ENCODE measurements at places on chromosomes 13 and 19.
A peak's percentile ranks its signal among the peaks of the same experiment; 100 is the strongest.

GRCh38 chr19:41734156-41734555 is 21.2 kb upstream of the CEACAM6 start:
- DNase-seq: no peak

GRCh38 chr13:74751739-74752138 is 617.5 kb upstream of the KLF12 start:
- DNase-seq: no peak

- DNase-seq: no peak
Observed at GRCh38 chr13:33369073-33369472, 83.5 kb upstream of the STARD13 start.

- no peak for DNase-seq
Observed at GRCh38 chr13:111390522-111391270, 70.3 kb downstream of the TEX29 start.

DNA sequence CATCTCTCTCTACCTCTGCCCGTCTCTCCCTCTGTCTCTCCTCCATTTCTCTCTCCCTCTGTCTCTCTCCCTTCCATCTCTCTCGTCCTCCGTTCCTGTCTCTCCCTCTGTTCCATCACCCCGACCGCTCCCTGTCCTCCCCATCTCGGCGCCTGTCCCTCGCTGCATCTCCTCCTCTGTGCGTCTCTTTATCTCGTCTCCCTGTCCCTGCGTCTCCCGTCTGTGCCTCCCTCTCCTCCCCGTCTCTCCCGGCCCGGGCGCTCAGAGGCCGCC is 4.6 kb downstream of the GRIN2D start:
- DNase-seq: no peak

DNA sequence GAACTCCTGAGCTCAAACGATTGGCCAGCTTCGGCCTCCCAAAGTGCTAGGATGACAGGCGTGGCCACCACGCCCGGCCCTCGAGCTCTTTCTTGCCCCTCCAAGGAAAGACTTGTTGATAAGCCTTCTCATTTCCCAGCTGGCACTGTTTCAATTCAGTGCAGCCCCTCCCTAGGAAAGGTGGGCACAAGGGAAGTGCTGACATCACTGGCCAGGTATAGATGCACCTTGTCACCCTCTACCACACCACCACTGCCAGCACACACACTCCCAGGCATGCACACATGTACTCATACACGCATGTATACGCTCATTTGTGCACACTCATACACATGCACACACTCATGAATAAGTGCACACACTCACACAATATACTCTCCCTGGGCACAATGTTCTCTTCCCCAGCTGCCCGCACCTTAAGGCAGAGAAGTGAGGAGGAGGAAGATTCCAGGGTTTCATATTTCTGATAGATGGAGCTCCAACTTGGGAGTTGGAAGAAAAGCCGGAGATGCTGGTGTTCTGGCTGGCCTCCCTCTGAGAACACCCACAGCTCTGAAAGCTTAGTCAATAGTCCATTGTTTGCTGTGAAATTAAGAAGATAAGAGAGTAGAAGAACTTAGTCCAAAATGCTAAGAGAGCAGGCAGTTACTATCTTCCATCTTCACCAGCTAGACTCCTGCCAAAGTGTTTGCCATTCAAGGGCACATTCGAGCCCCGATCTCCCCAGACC is 196.7 kb downstream of the FOXO1 start:
- DNase-seq: no peak

DNA sequence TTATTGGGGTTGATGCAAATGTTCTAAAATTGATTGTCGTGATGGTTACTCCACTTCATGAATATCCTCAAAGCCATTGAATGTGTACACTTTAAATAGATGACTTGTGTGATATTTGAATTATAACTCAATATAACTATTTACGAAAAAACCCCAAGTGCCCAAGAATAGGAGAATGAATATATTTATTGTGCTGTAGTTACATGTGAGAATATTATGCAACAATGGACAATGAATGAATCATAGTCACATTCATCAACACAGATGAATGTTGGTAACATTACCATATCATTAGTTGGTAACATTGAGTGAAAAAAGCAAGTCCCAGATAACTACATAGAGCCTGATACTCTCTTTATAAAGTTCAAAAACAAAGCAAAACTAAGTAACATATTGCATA is 127.8 kb upstream of the UBL3 start:
- DNase-seq: no peak

- peak; percentile 80 for DNase-seq
Observed at GRCh38 chr19:4139614-4140236, 13.7 kb upstream of the CREB3L3 start.

- DNase-seq: no peak
Observed at GRCh38 chr13:102726430-102726829, 31.6 kb upstream of the METTL21C start.

DNA sequence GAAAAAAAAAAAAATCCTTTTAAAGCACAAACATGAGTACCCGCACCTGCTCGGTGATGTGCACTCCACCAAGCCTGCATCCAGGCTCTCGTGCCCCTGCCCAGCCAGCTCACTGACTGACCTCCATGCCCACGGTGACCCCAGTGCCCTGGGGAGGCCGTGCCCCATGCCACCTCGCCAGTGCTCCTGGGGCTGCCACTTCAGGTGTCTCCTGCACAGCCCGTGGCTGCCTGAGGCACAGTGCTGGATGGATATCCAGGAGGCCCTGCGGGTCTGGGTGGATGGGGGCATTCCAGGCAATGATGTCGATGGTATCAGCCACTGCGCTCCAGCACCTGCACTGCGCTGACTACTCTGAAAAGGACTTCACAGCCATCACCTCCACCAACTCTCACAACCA is 9.0 kb downstream of the PPP6R1 start:
- no peak for DNase-seq

DNA sequence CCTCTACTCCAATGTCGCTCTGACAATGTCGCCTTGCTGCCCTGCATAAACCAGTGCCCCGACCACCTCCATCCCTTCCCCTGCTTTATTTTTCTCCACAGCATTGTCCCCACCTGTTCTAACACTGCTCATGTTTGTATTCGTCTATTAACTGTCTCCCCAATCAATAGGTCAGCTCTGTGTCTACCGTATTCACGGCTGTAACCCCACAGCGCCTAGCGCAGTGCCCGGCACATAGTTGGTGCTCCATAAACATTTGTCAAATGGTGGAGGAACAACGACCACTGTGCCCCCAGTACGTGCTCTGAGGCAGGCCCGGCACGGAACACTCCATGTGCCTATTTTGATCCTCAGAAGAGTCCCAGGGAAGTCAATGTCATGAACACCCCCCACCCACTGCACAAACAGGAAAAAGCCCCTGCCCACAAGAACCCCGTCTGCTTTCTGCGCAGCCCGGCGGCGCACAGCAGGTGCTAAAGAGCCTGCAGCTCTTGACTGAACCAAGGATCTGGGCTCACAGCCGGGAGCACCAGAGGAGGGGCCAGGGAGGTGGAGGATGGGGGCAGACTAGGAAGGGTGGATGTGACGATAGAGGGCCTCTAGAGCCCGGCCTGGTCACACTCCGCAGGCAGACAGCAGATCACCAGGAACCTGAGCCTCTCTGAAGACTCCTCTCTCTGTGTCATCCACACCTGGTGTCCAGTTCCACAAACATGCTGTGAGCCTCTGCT is 1.8 kb upstream of the CEACAM16 start:
- no peak for DNase-seq

- DNase-seq: no peak
Observed at GRCh38 chr13:33322543-33322809, 36.9 kb upstream of the STARD13 start.

DNA sequence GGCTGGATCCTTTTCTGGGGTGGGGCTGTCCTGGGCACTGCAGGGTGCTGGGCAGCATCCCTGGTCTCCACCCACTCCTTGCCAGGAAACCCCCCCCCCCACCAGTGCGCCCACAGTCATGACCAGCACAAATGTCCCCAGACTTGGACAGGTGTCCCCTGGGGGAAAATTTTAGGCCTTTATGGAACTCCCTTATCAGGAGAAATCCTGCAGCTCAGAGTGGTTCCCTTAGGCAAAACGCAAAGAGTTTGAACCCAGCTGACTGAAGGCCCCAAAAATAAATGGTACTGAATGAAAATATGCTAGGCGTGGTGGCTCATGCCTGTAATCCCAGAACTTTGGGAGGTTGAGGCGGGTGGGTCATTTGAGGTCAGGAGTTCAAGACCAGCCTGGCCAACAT is 51.8 kb downstream of the GADD45B start:
- DNase-seq: no peak

DNA sequence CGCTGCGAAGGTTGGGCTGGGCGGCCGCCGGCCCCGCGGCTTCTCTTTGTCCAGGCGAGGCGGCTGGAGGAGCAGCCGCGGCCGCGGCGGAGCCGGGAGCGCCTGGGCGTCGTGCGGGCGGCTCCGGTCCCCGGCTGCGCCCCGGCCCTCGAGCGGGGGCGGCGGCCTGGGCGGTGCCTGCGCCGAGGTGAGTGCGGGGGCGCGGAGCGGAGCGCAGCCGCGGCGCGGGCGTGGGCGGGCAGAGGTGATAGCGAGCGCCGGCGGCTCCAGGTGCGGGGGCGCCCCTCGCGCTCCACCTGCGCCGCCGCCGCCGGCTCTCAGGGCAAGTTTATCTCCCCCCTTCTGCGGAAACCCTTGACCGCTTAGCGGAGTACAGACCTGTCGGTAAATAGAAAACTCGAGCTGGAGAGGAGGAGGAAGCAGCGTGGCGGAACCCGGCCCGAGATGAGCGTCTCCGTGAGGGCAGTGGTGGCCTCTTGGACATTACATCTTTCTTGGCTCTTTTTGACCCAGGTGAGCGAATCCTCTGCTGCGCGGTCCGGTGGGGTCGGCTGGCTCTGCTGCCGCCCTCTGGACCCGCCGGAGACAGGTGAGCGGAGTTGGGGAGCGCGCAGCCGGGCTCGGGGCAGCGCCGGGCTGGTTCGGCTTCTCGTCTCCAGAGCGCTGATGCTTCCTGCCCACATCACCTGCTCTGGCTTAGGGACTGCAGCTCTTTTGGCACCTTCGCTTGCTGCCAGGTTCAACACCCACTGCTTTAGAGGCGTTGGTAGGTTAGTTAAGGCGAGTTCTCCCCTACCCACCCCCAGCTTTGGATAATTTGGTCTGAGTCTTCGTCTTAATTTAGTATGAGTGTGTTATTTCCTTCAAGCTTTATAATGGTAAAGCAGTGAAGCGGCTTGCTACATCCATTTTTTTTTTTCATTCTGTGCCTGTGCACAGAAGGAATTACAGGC is at the start of gene MTUS2:
Gene MTUS2, plus strand, starts transcription at position 241 of the 953 bp plus-strand sequence.
- DNase-seq: peak; percentile 26

- DNase-seq: no peak
Observed at GRCh38 chr19:48695743-48696352, at the start of gene FUT2. FUT2 (plus strand) TSS chr19:48695971; CDS start chr19:48702957, 6,986 bp downstream.

- DNase-seq: no peak
Observed at GRCh38 chr13:35471706-35472322, 4.7 kb downstream of the MAB21L1 start.

- no peak for DNase-seq
Observed at GRCh38 chr13:42836930-42837690, 55.7 kb downstream of the FAM216B start.

GRCh38 chr13:35524171-35524570 is 47.7 kb upstream of the MAB21L1 start:
- no peak for DNase-seq

- no peak for DNase-seq
Observed at GRCh38 chr13:100634696-100635095, 39.9 kb downstream of the TMTC4 start.

DNA sequence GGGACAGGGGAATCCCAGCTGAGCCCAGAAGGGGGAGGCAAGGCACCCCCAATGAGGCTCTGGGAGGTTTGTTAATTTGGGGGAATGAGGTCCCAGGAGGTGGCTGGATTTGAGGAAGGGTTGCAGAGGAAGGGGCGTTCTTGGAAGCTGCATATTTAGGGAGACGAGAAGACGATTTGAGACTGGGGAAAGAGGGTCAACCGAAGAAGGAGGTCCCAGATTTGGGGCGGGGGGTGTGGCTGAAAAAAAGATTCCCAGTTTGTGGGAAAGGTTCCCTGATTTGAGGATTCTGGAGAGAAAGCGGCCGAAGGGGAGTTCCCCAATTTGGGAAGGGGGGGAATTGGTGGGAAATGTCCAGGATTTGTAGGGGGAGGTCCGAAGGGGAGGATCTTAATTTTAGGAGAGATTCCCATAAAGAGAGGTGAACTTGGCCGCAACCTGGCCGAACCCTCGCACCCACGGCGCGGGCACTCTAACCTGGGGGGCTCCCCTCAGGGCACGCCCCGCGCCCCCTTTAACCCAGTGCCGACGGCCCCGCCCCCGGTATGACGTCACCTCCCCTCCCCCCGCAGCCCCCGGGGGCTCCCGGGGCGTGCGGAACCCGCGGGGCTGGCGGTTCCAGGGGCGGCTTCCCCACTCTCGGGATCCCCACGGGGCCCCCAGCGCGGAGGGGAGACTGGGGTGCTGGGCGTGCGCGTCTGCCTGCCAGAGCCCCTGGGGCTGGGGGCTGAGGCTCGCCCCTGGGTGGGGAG is 1.2 kb downstream of the PTPRS start:
- DNase-seq: no peak

GRCh38 chr13:96994017-96994857 is at the start of gene OXGR1:
OXGR1 (minus strand) TSS chr13:96994476; CDS start chr13:96987759, 6,717 bp downstream.
- no peak for DNase-seq

DNA sequence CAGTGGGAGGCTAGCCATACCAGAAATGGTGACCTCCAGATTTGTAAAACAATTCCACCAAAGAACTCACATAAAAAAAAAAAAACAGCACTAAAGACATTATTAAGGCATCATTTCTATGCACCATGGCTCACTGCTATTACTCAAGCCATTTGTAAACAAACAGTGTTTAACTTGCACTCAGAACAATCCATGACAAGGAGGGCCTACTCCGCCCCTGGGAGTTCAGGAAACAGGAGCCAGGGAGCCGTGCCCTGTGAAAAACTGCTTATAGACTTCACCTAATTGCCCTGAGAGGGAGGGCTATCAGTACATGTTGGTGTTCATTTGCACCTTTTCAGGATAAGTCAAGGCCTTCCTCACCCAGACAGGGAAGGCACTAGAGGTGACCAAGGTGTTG is 103.2 kb downstream of the ZNF429 start:
- DNase-seq: no peak

DNA sequence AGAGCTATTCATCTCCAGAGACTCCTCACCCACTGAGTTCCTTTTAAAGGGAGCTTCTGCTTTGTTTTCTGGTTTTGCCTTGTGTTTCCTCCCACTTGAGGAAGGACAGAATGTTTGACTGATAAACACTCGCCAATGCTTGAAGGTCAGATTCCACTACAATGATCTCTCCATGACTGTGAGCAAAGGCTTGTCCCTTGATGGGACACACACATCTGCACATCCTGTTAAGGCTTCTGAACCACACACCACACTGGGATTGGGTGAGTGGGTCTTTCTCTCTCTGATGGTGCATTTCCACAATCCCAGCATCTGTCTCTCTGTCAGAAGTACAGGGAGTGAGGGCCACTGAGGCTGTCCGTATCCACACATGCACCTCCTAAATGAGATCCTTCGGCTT is 245.3 kb downstream of the IRS2 start:
- DNase-seq: no peak

DNA sequence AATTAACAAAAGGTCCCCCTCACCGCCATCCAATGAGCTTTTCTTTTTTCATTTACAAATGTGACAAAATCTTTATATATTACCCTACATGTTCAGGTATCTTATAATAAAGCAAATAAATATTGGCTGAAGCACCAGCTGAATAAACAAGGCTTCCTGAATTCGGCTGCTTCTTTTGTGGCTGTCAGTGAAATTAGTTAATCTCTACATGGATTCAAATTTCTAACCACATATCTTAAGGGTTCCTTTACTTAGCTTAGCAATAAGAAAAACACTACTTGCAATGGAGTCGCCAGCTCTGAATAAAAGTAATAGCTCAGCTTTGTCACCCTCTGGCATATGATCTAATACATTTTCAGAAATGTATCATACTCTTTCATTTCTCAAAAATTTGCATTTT is 104.3 kb downstream of the CCNA1 start:
- no peak for DNase-seq

GRCh38 chr19:49688531-49689132 is 762 bp upstream of the ADM5 start:
- no peak for DNase-seq

Data from activated CD4-positive, alpha-beta T cell treated with anti-CD3 and anti-CD28 coated beads for 1 hour (primary cell).